ENCODE measurements at places on chromosomes 3 and 15. TPM values are rescaled to one million over a fixed set of nuclear protein-coding genes. Genes with fewer than 3 reads are reported as not detected.

The RASL12 gene
- 15.2 TPM for total RNA-seq

The GOLGA6D gene
- total RNA-seq = 0.09 TPM

The C15orf61 gene
- total RNA-seq = 4.7 TPM

DNA sequence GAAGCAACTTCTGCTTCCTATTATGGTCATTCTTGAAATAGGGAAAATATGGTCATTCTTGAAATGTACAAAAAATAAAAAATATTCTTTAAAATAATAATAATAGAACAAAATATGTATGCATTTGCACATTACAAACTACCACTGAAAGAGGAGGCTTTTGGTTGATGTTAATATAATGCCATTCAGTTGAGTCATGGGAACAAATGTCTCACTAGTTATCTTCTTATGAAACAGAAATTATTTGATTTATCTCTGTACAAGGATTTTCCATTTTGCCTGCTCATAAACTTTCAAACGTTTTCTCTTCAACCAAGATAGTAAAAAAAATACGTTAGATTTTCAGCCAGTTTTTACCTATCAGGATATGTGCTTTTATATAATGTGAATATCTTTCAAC, 1662.7 kb downstream of the OTOL1 start:
- no peak overlapping the region for H3K4me3 ChIP-seq
- no peaks in the 10 kb centered on the region for H3K27me3 ChIP-seq
- no peaks in the 10 kb centered on the region for H3K36me3 ChIP-seq
- H3K4me1 ChIP-seq = no peaks in the 10 kb centered on the region

DNA sequence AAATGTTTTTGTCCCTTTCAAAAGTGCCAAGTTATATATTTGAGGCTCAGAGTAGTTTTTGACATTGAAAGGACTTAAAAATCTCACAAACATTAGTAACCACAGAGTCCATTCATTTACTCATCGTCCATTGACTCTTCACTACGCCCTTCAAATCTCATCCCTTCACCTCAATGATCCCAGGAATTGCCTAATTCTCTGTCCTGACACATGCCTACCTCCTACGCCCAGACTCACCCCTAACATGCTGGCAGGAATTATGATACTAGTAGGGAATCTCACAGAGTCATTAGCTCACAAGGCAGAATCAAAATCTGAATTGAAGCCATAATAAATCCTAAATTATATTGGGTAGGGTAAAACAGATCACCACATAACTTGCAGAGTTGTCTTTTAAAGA, 410.1 kb downstream of the RAP2B start:
- no peaks in the 10 kb centered on the region for H3K36me3 ChIP-seq
- no peak overlapping the region for H3K4me3 ChIP-seq
- H3K4me1 ChIP-seq = no peaks in the 10 kb centered on the region
- no peak for DNase-seq

- H3K27ac ChIP-seq = no peak overlapping the region
- no peak overlapping the region for H3K4me3 ChIP-seq
- H3K4me1 ChIP-seq = no peaks in the 10 kb centered on the region
Observed at GRCh38 chr15:89429023-89429422, 67.4 kb downstream of the RHCG start.

DNA sequence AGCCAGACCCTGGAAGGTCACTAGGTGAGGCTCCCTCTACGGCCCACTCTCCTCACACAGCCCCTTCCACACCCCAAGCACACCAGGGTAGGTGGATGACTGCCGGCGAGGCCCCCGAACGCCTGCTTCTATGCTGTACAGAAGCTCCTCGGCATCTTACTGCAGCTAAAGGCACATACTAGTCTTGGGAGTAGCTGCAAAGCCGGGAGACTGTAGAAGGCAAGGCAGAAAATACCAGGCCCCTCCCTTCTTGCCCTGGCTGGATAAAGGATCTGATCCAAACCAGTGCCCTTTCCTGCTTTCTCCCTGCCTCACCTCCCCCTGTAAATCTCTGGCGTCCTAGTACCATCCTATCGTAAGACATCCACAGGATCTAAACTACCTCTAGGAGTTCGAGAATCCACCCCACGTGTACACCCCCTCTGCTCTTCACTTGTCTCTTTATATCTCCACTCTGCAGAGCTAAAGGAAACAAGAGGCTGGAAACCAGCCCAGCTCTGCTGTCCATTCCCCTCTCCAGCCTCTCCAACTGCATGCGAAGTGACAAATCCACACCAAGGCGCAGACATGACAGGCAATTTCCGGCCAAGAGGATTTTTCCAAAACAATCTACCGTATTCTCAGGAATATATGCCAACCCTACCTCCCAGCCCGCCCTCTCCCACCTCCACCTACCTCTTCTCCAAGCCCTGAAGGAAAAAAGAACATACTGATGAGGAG, 11.8 kb downstream of the TNK2 start:
- H3K36me3 ChIP-seq = peaks cover 6% of the 10 kb centered on the region
- peak; percentile 94 for DNase-seq
- H3K4me3 ChIP-seq = peak overlapping the region; percentile 45
- H3K27me3 ChIP-seq = no peaks in the 10 kb centered on the region

DNA sequence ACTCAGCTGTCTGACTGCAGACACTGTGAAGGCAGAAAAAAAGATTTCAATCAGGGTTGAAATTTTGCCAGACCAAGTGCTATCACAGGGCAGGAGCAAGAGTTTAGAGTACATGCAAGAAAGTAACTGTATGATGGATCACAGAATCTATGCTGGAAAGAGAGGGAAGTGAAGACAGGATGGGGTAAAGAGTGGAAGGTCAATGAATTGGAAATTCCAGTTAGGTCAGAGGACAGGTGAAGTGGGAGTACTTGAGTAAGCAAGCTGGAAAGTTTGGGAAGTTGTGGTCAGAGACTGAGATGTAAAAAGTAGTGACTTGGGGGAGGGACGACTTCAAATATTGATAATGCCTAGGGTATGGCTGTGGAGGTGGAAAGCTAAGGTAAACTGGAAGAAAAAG, 7.2 kb downstream of the SPG11 start:
- no peak overlapping the region for H3K4me3 ChIP-seq
- no peak for DNase-seq
- H3K36me3 ChIP-seq = peaks cover 38% of the 10 kb centered on the region
- H3K27me3 ChIP-seq = no peaks in the 10 kb centered on the region

DNA sequence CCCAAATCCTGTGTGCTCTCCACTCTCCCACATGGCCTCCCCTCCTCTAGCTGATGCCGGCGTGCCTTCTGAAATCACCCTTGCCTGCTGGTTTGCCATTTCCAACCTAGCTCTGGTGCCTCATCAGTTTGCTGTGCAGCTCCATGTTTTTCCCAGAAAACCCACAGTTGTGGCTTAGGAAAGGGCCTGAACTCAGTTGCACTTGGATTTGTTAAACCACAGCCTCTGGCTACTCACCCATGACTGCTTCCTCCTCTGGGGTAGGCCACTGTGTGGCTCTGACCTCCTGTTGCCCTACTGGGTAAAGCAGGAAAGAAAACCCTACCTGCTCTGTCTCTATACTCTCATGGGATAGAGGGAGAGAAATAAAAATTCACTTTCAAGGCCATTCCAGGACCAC, 97.3 kb downstream of the DAPK2 start:
- no peaks in the 10 kb centered on the region for H3K27me3 ChIP-seq
- H3K4me3 ChIP-seq = no peak overlapping the region
- DNase-seq = no peak
- peaks cover 8% of the 10 kb centered on the region for H3K4me1 ChIP-seq
- H3K36me3 ChIP-seq = no peaks in the 10 kb centered on the region
- H3K27ac ChIP-seq = no peak overlapping the region

DNA sequence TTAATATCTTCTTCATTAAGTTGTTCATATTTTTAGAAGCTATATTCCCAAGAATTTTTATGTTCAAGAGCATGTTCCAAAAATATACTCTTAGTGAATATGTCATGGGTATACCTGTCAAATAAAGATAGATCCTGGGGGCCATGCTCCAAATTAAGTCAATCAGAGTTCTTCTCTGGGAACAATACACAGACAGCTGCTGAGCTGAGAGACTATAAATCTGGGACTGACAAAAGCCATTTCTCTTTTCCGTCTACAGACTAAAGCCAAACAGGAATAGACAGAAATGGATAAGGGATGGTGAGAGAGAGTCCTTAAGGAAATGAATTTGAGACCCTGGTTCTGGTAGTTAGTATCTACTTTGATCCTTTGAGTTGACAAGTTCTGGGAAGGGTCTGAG, 465.1 kb upstream of the RASGRP1 start:
- H3K27me3 ChIP-seq = no peaks in the 10 kb centered on the region
- H3K36me3 ChIP-seq = no peaks in the 10 kb centered on the region
- no peaks in the 10 kb centered on the region for H3K4me1 ChIP-seq
- no peak for DNase-seq

GRCh38 chr3:53144862-53145712, 14.9 kb upstream of the RFT1 start:
- H3K27me3 ChIP-seq = peaks cover 4% of the 10 kb centered on the region
- H3K36me3 ChIP-seq = no peaks in the 10 kb centered on the region
- DNase-seq = no peak
- H3K4me1 ChIP-seq = no peaks in the 10 kb centered on the region

DNA sequence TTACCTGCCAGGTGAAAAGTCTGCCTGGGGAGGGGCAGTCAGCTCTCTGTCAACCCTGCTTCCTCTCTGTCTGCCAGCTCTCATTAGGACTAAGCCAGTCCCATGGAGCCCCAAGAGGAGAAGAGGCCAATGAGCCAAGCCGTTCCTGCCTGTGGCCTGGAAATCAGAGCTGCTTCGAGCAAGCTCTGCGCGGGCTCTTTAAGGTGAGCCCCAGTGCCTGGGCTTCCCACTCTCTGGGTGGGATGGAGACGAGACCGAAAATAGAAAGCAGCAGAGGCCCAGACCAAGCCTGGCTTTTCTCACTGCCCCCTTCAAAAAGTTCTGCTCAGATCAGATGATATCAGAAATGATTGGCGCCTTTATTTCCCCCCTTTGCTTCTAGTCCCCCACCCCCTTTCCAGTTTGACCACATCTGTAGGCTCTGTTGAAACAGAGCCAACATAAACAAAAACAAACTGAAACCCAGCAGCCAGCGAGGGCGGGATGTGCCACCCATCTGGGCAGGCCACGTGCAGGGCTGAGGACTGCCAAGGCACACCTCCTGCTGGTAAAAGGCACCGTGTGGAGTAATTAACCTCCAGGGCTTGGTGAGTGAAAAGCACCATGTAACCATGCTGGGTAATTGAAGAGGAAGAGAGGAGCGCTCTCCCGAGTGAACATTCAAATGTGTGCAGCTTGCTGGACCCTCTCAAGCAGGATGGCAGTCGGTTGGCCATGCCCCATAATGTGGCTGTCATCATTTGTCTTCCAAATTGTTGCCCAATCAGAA, 471.0 kb upstream of the PROK2 start:
- H3K4me3 ChIP-seq = no peak overlapping the region
- no peaks in the 10 kb centered on the region for H3K36me3 ChIP-seq
- H3K4me1 ChIP-seq = peaks cover 36% of the 10 kb centered on the region
- H3K27me3 ChIP-seq = peaks cover 24% of the 10 kb centered on the region
- H3K27ac ChIP-seq = no peak overlapping the region

DNA sequence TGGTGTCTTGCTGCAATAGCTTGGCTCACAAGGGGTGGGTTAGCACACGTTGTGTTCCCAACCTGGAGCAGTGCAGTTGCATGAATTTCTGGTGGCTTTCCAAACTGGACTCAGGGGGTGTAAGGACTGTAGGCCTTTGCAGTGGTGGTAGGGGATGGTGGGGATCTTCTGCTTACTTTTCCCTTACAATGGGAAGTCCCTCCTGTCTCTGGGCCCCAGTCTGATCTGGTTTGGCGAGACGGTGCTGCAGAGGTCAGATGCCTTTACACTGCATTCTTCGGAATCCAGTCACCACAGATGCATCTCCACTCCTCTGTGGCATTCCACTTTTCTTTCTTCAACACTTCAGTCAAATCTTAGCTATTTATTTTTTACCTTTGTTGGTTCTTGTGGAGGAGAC, 132.1 kb downstream of the DOCK3 start:
- H3K4me3 ChIP-seq = no peak overlapping the region
- no peak overlapping the region for H3K27ac ChIP-seq
- no peaks in the 10 kb centered on the region for H3K27me3 ChIP-seq
- no peaks in the 10 kb centered on the region for H3K36me3 ChIP-seq
- DNase-seq = no peak
- H3K4me1 ChIP-seq = peaks cover 2% of the 10 kb centered on the region
